Mammary epithelial cell (primary cell): ENCODE measurements at places on chromosomes 4 and X.
A peak's percentile ranks its signal among the peaks of the same experiment; 100 is the strongest.

DNA sequence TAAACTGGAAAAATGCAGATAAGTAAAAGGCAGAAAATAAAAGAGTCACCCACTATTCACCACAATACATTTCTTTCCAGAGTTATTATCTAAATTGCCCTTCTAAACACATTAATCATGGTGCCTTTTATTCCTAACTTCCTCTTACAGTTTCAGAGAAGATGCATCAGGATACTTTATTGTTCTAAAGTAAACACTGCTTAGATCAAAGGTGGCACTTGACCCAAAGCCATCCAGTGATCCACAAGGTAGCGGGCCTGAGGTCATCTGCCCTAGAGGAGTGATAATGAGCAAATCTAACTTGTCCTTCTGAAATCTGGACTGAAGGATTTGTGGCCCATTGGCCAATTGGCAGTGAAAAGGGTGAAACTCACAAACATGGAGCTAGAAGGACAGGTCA lies 12.0 kb upstream of the TMEM154 start:
- DNase-seq = no peak

DNA sequence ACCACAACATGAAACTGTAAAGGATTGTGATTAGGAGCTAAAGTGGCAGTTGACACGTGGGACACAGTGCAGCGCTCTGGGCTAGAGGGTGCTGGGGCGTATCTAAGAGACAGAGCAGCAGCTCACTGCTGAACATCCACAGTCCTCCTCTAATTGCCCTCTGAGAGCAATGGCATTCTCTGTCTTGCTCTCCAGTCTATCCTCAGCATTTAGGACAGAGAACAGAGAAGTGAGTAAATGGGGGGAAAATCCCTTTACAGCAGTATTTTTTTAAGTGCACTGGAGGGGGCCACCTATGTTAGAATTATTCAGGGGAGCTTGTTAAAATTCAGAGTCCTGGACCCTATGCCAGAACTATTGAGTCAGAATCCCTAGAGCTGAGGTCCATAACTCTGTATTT lies 4.2 kb upstream of the TMEM154 start:
- DNase-seq = no peak

DNA sequence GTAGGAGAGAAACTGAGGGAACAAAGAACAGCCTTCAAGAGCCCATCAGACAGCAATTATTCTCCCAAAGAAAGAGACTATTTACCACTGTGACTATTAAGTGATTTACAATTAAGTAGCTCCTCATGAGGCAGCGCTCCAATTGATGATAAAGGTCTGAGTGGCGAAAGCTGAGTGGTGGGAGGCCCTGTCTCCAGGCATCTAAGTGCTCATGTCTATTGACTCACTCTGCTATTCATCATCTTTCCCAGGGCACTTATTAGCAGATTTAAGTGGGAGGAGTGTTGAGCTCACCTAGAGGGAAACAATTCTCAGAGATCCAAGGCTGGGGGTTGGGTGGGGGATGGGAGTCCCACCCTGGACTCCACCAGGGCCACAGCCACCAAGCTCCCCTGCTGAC lies 23.3 kb downstream of the AMER1 start:
- DNase-seq = no peak

DNA sequence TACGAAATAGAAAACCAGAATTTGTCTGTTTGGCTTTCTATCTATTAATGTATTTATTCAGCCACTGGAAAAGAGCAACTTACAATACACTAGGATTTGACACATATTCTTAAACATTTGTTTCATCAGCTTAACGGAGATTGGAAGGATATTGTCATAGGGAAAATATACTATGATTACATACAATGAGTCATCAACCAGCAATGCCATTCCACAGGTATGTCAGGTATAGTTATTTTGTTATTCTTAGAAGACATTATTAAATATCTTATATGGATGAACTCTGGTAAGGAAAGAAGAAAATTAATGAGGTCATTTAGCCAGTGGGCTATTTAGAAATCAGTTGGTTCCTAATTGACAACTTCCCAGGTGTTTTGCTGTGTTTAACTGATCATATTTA lies 926.6 kb downstream of the STIM2 start:
- DNase-seq = peak; percentile 70

DNA sequence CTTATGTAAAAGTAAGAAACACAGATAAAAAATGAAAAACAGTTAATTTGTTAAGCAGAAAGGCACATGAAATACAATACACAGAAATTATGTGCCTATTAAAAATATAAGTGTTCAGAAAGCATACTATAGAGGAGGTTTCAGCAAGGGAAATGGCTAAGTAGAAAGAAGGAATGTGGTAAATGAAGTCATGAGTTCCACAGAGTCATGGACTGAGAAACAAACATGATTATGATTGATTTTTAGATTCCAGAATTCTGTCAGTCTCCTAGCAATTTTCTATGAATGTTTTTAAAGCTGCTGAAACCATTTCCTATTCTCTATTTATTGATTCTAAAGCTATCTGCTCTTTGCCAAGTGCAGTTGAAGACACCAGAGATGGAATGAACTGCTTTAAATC lies 1398.4 kb downstream of the ARAP2 start:
- DNase-seq = no peak

DNA sequence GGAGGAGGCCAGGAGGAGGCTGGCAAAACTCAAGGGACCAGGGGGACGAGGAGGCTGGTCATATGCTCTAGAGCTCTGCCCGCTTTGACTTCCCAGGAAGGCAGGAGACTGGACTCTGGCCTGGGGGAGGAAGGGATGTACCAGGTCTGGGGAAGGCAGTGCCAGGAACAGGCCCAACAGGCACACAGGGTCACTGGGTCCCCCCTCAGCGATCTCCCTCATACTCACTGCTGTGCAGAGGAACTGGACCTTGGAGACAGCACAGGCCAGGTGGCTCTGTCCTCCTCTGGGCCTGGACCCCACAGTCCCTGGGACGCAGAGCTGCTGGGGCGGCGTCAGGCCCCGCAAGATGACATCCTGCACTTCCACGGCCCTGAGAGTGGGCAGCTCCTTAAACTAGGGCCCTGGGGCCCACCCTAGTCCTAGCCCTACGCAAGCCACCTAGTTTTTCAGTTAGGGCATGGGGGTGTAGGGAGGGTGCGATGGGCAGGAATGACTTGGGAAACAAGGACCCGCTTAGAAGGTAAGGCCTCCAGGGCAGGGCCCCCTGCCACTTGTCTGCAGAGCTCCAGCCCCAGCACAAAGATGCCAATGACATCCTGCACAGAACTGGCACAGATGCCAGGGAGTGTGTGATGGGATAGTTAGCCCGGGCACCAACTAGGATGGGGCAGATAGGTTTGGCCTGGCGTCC lies 59.5 kb downstream of the HTRA3 start:
- no peak for DNase-seq

- peak; percentile 2 for DNase-seq
Measured at GRCh38 chr4:111802191-111802590, 343.1 kb upstream of the FAM241A start.

- DNase-seq = no peak
Measured at GRCh38 chr4:55859711-55860110, 6.3 kb downstream of the EXOC1 start.
